ENCODE measurements at places on chromosomes 4 and X. TPM values are rescaled to one million over a fixed set of nuclear protein-coding genes. Genes with fewer than 3 reads are reported as not detected.
A peak's percentile ranks its signal among the peaks of the same experiment; 100 is the strongest.

The FGF2 gene
- 1.4 TPM for total RNA-seq

- DNase-seq, result no peak
Observed at GRCh38 chr4:152843481-152844090, 63.8 kb downstream of the ARFIP1 start.

DNA sequence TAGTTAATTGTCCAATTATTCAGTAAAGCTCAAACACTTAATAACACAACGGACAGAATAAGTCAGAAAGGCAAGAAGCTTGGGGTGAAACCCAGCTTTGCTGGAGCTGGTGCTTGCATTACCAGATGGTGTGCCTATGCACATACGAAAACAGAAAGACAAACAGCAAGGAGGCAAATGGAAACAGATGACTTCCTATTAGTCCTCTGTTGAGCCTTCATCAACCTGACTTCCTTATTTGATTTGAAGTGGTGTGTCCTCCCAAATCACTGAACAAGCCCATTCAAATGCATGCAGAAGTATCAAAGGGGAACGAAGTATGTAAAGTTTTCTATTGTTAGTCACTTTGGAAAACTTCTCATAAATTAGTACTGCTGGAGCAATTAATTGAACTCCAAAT lies 166.2 kb downstream of the ATP10D start:
- DNase-seq, result no peak

- peak; percentile 57 for DNase-seq
Observed at GRCh38 chr4:171846232-171846631, 33.0 kb downstream of the GALNTL6 start.

The YIPF7 gene
- not detected for total RNA-seq

DNA sequence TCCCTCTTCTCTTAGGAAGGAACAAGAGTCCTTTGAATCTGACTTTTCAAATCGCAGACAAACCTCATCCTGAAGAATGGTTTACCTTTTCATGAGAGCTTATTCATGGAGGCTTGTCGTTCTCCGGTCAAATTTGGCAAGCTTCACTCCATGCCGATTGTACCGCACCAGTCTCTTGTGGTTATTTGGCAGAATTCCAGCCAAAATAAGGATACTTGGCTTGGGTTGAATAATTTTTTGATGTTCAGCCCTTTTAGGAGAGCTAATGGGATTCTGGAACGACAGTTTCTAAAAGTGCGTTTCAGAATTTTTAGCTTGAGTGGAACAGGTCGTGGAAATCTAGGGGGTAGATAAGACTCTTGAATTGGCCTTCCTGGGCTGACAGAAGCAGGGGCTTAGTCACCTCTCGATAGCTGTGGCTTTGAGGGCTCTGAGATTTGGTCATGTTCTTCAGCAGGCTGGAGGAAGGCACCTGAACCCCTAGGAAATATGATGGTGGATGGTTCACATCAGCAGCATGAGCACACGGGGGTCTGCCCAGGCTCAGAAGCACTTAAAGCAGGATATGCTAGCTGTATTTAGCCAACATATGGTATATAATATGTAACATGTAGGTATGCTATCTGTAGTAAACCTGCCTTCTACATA lies 1.5 kb downstream of the KLHL2 start:
- no peak for DNase-seq

The ITIH6 gene
- total RNA-seq, result not detected

DNA sequence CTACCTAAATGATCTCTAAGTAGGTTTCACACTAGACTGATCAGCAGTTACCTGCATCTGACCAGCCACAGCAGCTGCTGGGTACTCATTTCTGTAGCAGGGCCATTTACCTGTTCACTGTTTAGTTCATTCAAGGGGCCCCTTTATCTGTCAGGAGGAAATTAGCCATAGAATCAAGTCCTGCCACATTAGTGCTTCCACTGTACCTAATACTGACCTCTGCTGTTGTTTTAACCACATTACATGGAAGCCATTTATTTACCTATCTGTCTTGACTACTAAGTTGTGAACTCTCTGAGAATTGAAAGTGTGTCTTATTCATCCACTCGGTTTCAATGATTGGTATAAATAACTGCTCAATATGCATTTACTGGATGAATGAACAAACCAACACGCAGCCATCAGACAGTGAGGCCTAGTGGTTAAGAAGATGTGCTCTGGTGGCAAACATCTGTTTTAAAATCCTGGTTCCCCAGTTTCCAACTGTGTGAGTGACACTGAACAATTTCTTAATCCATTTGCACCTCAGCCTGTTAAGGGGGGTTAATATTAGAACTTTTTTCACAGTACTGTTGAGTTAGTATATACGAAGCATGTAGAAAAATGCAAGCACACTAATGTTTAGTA lies 30.0 kb upstream of the ANXA5 start:
- no peak for DNase-seq

- no peak for DNase-seq
Observed at GRCh38 chr4:4618847-4619246, 77.0 kb upstream of the STX18 start.
